ENCODE measurements at places on chromosomes 4 and X.

DNA sequence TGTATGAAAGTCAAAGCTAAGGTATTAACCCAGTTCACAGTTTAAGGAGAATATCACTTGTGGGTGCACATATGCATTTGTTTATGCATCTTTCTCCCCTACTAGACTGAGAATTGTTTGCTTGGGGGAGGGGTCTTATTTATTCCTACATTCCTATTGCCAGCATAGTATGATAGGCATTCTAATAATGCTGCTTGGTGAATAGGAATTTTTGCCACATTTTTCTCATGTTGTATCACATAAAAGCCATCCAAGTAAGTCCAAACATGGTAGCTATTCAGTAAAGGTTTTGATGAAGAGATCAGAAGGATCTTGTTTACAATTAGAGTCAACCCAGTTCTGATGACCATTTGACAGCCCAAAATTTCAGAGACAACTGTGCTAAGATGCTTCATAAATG lies 48.6 kb downstream of the ASB9 start:
- DNase-seq = no peak

GRCh38 chr4:80173401-80173800 lies 23.9 kb upstream of the PRDM8 start:
- no peak for DNase-seq

- DNase-seq = no peak
These were observed 56.3 kb upstream of the NAP1L5 start for GRCh38 chr4:88753658-88754571.

GRCh38 chrX:106481341-106481740 lies 130.4 kb upstream of the RADX start:
- DNase-seq = no peak

DNA sequence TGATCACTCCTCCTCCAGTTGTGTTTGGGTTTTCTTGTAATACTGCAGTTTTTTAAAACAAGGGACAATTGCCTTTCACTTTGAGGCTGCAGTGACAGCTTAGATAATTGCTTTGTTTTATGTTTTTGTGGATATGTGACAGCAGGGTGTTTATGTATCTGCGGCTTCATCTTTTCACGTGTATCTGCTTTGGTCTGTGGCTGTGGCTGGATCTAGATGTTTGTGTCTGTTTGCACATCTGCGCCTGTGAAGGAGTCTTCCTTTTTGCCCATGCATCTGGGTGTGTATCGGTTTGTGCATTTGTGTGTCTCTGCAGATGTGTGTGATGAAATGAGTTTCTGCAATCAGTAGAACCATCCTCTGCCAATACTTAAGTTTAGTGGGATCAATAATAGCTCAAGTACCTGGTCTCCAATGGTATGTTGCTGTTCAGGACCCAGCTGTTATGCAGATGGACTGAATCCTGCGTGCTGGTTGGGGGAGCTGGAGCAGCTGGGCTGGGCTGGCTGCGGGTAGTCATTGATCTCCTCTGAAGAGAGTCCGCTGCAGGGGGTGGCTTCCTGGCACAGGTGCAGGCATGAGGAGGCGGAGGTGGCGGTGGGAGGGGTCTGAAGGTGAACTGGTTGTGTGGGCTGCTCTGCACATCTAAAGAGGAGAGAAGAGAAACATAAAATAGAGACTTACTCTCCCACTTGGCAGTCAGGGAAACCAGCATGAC lies 390.3 kb downstream of the SH2D1A start:
- no peak for DNase-seq

GRCh38 chr4:47386561-47387235 lies 76.8 kb downstream of the COMMD8 start:
- no peak for DNase-seq

GRCh38 chr4:185096032-185096653 lies 46.9 kb upstream of the SLC25A4 start:
- no peak for DNase-seq

DNA sequence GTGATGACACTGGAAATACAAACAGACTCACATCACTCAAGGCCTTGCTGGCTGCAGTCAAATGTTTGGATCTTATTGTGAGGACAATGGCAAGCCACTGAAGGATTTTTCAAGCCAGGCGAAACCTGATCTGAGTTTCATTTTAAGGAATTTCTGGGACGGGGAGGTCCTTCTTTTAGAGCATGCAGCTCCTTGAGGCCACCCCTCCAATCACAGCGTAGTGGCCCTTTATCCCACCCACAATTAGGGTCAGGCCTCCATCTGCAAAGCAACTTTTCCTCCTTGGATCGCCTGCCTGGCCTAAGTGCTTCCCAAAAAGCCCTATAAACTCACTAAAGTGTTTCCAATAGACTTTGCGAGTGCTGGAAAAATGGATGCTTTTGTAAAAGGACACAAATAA lies 115.5 kb downstream of the EFHC2 start:
- DNase-seq = no peak

DNA sequence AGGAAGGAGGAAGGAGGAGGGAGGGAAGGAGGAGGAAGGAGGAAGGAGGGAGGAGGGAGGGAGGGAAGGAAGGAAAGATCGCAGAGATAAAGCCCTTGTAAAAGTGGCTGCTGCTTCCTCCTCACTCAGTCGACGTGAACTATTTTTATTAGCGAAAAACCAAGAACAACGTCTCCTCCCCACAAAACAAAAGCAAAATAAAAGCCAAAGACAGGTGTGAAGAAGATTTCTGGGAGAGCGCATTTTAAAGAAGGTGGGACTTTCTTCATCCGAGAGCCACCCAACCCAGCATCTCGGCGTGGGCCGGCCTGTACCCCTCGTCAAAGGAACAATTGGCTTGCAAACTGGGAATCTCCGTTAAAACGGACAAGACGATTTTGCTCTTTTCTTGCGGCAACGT lies 40.7 kb upstream of the ASMTL start:
- no peak for DNase-seq

DNA sequence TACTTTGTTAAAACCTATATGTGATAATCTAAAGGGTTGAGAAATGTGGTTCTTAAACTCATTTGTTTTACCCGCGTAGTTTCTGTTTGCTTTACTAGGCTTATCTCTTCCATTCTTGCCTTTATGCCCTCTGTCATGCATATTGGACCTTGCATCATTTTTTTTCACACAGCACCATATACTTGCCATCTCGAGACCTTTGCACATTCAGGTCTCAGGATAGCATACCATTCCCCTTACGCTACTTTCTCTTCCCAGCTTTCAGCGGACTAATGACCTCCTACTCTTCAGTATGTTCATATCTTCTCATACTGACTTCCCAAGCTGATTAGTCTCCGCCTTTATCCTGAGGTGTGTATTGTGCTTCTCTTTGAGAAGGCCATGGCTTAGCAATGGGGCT lies 40.5 kb downstream of the USP38 start:
- DNase-seq = no peak

GRCh38 chr4:142104041-142104440 lies 467.7 kb downstream of the IL15 start:
- DNase-seq = no peak

- no peak for DNase-seq
These were observed 36.6 kb downstream of the SEL1L3 start for GRCh38 chr4:25826074-25826752.

Data from thoracic aorta (tissue), 2 donors.